Dermis microvascular lymphatic vessel endothelial cell (primary cell): ENCODE measurements at places on chromosomes 6 and 20.

DNA sequence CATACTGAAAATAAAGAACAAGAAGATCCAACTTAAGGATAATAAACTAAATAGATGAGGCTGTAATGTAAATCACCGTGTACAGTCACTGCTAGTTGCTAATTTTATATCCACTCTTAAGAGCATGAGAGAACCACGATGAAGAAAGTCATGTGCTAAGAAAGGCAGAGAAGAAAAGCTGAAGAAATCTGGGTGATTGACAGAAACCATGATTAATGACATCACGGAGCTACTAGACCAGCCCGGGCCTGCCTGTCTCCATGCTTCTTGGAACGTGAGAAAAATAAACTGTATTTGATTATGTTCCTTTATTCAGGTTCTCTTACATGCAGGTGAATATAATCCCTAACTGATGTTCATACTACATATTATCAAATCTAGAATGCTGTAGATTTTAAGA, 84.2 kb upstream of the E2F3 start:
- DNase-seq, result no peak

DNA sequence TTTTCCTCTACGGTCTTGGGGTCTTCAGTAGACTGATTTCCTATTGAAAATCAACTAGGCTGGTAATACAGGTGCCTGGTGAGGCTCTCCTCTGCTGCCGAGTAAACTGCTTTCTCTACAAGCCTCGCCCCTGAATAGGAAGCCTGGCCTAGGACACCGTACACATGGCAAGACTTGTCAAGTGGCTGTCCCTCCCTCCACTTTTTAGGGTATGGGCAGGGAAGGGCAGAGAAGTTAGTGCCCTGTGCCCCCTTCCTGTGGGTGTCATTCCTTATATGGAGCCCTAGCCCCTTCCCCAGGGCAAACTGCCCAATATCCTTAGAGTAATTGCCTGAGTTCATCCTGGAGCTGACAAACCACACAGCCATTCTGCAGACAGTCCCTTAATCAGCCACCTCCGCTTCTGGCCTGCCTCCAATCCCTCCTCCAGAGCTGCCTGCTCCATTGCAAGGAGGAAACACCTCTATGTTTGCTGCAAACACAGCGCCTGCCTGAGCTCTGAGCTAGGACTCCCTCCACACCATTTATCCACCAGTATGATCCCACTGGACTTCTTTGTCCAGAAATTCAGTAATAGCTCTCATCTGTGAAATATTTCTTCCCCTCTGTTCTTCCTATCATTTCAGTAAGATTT, 93.1 kb downstream of the CHD6 start:
- DNase-seq, result peak; percentile 49

DNA sequence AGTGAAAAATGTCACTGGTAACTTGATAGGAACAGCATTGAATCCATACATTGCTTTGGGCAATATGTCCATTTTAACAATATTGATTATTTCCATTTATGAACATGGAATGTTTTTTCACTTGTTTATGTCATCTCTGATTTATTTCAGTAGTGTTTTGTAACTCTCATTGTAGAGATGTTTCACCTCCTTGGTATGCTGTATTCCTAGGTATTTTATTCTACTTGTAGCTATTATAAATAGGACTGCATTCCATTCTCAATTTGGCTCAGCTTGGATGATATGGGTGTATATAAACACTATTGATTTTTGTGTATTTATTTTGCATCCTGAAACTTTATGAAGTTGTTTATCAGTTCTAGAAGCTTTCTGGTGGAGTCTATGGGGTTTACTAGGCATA, 730.3 kb downstream of the DOK5 start:
- DNase-seq, result no peak

DNA sequence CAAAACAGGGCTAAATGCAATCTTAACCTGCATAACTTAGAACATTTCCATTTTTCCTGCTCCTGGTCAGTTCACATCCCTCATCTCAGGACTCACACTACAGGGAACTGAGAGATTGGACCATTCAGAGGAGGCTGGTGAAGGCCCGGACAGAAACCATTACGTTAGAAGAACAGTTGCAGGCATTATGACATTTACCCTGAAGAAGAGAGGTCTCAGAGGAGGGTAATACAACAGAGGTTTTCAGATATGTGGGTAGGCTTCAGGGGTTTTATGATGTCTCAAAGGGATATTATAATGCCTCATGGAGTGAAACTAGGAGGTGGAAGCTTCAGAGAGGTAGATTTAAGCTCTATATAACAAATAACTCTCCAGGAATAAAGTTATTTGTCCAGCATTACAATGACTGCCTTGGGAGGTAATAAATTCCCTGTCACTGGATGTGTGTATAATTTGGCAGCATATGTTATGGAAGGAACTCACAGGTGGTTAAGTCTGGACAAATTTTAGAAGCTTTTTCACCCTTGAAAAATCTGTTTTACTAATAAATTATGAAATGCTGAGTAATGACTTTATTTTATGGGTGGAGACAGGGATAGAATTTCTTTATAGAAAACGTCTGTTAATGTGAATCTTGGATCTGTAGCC, 36.7 kb upstream of the RIPOR2 start:
- no peak for DNase-seq

DNA sequence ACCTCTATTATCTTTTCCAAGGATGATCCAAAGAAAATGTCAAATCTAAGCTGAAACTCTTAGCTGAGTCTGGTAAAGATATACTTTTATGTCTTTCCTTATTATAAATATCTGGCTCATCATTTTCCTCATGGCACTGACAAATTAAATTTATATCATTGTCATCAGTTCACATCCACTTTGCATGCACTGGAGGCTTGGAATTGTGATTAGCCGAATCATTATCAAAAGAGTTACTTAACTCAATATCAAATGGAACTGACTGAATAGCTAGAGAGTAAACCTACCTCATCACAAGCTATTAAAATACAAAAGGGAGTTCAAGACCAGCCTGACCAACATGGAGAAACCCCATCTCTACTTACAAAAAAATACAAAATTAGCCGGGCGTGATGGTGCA, 713.9 kb upstream of the MARCKS start:
- no peak for DNase-seq

- no peak for DNase-seq
These were observed 4.0 kb downstream of the CDKN1A start for GRCh38 chr6:36682328-36683144.

DNA sequence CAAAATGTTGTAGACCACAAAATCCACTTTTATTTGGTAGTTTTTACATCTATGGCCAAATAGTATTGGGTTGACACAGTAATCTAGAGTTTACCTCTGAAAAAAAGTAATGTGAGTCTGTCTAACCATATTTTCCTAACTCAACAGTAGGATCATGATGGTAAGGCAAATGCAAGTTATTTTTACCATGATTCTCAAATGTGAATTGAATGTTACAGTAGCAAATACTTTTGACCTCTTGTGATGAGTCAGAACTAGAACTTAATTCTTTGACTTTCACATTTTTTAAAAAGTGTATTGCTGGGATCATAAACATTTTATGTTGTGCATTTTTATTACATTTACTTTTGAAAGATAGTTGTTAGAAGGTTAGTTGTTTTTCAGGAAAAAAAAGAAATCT, 22.0 kb downstream of the RNF146 start:
- DNase-seq, result no peak

- DNase-seq, result no peak
These were observed 160.8 kb downstream of the ZDHHC14 start for GRCh38 chr6:157541618-157542413.

DNA sequence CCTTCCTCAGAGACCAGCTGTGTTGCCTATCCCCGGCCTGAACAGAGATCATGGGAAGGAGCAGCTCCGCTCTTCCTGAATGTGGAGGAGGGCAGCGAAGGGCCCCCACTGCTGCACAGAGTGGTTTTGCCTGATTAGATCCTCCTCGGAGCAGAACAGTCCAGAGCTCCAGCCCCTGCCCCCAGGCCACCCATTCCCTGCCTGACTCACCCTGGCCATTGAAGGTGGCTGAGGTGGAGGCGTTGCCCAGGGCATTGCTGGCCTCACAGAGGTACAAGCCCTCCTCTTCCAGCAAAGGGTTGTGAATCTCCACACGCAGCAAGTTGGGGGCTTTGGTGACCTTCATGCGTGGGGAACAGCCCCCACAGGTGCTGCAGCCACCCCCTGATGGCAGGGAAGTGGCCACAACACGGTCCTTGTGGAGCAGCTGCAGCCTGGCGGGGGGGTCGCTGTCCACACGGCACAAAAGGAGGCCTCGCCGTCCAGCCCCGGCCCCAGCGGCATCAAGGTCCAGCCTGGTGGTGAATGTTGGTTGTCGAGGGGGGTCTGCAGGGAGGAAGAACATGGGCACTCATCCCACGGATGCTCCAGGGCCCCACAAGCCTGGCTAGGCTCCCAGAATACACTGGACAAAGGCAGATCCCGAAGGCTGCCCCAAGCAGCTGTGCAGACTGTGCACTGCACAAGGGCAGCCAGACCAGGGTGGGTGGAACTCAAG, 14.7 kb downstream of the SIGLEC1 start:
- DNase-seq, result no peak

DNA sequence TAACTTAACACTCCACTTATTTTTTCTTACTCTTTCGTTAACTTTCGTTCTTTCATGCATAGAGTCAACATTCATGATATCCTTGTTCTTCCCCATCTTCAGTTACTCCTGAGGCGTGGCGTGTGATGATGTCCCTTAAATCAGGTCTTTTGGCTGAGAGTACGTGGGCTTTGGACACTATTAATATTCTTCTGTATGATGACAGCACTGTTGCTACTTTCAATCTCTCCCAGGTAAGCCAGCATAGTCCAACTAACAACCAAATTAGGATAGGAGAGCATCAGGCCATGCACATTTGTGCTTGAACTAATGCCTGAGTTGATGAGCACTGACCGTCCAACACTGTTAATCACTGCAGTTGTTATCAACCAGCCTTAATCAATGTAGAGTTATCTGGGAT, 119.6 kb downstream of the TMEM242 start:
- DNase-seq, result no peak

- no peak for DNase-seq
These were observed 20.3 kb upstream of the TENT5A start for GRCh38 chr6:81772741-81773140.

GRCh38 chr6:151121900-151122299, 117.9 kb upstream of the AKAP12 start:
- peak; percentile 50 for DNase-seq

DNA sequence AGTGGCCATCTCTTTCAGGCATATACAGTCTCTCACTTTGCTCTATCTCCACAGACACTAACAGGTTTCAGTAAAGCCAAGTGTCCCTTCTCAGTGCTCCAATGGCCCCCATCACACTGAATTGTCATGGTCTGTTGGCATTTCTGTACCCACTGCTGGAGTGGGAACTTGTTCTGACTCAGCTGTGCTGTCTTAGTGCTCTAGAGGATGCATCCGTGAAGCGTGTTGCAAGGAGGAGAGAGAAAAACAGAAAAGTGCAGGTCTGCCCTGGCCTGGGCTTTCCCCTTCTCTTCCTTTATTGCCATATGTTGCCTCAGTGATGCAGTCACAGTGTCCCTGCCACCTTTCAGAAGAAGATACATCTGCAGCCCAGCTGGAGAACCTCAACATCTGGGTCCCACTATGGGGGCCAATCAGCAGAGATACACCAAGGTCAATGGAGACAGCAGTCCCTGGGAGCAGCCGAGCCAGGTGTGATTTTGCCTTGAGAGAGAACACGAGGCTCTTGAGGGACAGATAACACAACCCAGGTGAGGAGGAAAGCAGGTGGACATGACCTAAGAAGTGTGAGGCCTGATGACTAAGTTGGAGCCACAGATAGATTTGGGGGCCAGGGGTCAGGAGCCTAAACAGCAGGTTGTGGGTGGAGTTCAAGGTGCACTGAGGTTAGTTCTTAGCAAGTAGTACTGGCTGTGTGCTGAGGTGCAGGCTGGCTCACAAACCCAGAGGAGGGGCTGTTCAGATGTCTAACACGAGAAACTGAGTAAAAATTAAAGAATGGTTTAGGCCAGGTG, 5.6 kb upstream of the PLCG1 start:
- DNase-seq, result no peak
